Urinary bladder (tissue), 4 donors: ENCODE measurements at places on chromosomes 6 and 20. TPM values are rescaled to one million over a fixed set of nuclear protein-coding genes. Genes with fewer than 3 reads are reported as not detected.

The HLA-E gene
- total RNA-seq: 141 TPM

The HMGCLL1 gene
- total RNA-seq: 14.6 TPM

The SIGLEC1 gene
- total RNA-seq: 3.2 TPM

The GSTA2 gene
- total RNA-seq: not detected

The WFDC12 gene
- not detected for total RNA-seq

The PAX1 gene
- not detected for total RNA-seq

The SLC4A11 gene
- 0.37 TPM for total RNA-seq

The EBF4 gene
- total RNA-seq: 9.3 TPM

The TFAP2B gene
- 0.48 TPM for total RNA-seq

GRCh38 chr20:6665161-6665560 lies 102.3 kb upstream of the BMP2 start:
- DNase-seq: no peak

GRCh38 chr6:22929311-22929985 lies 360.1 kb downstream of the HDGFL1 start:
- DNase-seq: no peak

DNA sequence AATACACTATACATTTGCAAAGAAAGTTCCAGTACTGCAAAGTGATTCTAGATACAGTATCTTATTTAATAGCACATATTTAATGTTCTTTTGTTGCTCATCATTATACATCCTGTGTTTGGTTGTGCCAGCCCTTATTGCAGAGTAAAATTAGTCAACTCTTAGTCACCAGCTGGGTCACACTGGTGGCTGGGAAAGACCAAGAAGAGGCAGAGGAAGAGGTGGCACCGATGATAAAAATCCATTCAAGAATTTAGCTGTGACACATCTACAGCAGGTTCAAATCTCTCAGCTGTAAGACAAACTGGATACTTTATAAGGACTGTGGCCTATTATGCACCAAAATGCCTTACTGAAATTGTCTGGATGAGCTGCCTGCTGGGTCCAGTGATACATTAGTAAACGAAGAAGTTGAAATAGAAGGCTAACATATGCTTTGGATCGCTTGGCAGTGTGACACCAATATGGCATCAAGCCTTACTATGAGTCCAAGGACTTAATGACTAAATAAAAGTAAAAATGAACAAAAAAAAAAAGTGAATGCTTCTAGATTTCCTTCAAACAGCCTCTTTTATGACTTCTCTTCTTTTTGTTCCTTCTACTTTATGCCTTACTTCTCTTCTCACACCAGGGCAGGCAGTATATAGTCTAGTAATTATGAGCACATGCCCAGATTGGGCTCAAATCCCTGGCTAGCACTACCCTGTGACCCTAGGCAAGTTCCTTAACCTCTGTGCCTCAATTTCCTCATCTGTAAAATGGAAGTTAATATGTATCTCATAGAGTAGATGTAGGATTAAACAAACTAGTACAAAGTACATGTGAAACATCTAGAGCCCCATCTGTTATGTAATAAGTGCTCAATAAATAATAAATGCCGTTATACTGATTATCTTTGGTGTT lies 29.4 kb upstream of the RNF8 start:
- no peak for DNase-seq

DNA sequence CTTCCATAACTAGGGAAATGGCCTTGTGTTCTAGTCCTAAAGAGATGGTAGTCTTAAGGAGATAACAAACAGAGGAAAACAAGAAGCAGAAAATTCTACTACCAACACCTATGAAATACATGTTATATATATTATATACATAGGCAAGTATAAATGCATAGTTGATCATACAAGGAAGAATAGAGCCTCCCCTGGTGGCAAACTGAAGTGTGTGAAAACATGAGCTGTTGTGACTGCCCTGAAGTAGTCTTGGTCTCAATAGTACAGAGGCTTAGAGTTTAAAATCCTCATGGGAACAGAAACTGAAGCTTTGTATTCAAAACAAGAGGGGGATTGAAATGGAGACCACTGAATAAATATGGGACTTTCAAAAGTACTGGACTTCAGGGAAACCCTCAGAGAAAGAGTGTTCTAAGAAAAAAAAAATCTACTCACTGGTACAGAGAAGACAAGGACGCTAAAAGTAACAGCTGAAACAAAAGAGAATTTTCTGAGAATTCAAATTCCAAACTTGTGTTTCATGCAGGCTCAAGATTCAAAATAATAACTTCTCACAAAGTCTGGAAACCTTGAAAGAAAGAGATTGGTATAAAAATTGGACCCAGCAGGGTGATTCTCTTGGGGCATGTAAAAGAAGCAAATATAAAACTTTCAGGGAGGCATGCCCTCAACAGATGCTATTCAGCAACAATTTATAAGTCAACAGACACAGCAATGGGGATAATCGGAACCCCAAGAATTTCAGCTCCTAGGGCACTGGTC lies 59.7 kb upstream of the SAMD3 start:
- no peak for DNase-seq

GRCh38 chr6:161265975-161266374 lies 7.9 kb downstream of the AGPAT4 start:
- DNase-seq: no peak

- no peak for DNase-seq
Measured at GRCh38 chr6:25329161-25329817, 50.1 kb downstream of the CARMIL1 start.

GRCh38 chr20:22805219-22805618 lies 220.8 kb upstream of the FOXA2 start:
- DNase-seq: no peak

- no peak for DNase-seq
Measured at GRCh38 chr6:109925075-109925474, 53.0 kb upstream of the GPR6 start.

DNA sequence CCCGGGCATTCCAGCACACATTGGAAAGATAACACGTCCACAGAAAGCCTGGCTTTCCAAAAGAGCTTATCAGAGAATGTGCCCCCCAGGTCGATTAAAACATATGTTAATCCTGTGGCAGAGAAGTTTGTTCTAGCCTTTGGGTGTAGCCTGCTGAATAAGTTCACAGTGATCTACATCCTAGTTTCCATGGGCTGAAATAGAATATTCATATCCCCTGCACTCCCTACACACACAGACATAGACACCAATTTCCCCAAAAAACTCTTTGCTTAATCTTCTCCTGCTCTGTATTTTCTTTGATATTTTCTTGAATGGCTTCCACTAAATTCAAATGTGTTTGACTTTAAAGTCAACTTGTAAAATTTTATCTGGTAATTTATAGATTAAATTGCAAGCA lies 1.6 kb downstream of the LPA start:
- DNase-seq: no peak

DNA sequence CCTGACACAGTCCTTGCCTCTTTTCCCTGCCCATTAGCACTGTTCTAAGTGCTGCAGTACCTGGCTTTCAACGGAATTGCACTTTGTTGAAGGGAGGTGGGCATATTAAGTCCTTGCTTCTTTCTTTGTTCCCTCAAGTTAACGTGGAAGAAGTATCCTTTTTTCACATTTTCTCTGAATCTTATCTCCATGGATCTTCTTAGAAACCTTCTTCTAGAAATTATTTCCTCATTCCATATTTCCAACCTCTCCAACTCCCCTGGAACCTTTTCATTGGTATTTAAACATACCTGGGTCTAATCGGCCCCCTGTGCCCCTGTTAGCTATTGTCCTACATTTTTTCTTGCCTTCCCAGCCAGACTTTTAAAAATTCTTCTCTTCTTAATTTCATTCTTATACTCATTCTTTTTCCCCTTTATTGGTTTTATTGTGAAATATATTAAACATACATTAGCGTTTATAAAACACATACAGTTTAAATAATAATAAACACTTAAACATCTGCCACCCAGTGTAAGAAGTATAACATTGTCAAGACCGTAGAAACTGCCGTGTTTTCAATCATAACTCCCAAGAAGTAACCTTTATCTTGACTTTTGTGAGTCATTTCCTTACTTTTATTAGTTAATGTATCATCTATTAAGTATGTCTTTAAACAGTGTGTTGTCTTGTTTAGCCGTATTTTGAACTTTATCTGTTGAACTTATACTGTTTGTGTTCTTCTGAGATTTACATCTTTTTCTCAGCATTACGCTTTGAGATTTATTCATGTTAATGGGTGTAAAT lies 118.2 kb downstream of the CDKAL1 start:
- DNase-seq: no peak

- DNase-seq: no peak
Measured at GRCh38 chr6:106556368-106556960, 72.8 kb downstream of the RTN4IP1 start.

DNA sequence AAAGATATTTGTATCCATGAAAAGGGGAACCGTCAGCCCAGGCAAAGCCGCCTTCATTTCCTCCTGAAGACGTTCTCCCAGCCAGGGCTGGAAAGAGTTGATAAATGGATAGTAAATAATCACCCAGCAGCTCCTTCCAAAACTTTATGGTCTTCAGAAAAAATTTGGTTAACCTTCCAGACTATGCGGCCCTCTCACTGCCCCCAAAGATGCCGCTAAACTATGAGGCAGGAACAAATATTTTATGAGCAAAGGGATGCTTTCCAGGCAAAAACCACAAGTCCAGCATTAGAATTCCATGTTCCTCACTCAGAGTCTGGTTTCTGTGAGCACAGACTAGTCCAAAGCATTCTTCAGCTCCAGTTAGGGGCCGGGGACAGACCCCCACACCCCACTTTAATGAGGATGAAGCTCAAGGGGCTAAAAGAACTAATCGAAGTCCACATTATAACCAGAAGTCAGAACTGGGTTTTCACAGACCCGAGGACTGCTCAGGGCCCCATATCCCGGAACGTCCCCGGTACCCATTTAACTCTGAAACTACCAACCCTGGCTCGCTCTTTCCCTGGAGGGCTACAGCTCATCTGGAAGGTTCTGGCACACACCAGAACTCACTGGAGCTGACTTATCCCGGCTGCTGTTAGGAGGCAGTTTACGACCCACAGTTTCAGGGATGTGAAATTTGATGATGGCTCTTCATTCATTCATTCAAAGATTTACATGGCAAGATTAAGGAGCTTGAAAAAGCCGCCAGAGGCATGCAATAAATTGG lies 29.4 kb downstream of the BMP7 start:
- no peak for DNase-seq

DNA sequence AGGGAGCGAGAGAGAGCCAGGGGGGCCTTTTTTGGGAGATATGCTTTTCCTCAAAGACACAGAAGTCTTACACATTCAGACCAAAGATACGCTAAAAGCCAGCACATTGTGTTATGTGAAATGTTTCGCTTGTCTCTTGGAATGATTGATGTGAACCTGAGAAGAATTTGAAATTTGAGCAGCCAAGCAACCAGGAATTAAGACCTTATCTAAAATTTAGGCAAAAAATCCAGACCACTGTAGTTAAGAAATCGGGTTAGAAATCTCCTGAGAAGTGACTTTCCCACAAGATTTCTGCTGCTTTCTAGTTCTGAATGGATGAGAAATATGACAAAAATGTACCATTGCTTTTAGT lies 223.2 kb upstream of the GMDS start:
- no peak for DNase-seq

DNA sequence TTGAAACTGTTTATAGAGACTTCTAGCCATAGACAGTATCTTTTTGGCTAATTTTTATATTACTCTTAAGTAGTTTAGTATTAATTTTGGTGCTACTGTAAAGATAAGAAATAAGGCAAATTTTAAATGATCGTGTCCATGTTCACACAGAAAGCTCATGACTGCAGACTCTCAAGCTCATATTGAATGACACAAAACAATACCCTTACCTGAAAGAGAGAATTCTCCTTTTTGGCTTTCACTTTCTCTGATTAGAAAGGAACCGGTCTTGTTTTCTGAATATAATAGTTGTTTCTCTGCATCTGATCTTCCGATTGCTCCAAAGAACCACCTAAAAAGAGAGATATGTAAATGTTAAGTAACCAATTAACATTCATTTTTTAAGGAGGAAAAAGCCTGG lies 57.0 kb downstream of the FRK start:
- no peak for DNase-seq

GRCh38 chr6:158654498-158654897 lies 4.6 kb downstream of the SYTL3 start:
- DNase-seq: no peak

GRCh38 chr6:111752476-111752875 lies 120.8 kb downstream of the FYN start:
- DNase-seq: no peak

DNA sequence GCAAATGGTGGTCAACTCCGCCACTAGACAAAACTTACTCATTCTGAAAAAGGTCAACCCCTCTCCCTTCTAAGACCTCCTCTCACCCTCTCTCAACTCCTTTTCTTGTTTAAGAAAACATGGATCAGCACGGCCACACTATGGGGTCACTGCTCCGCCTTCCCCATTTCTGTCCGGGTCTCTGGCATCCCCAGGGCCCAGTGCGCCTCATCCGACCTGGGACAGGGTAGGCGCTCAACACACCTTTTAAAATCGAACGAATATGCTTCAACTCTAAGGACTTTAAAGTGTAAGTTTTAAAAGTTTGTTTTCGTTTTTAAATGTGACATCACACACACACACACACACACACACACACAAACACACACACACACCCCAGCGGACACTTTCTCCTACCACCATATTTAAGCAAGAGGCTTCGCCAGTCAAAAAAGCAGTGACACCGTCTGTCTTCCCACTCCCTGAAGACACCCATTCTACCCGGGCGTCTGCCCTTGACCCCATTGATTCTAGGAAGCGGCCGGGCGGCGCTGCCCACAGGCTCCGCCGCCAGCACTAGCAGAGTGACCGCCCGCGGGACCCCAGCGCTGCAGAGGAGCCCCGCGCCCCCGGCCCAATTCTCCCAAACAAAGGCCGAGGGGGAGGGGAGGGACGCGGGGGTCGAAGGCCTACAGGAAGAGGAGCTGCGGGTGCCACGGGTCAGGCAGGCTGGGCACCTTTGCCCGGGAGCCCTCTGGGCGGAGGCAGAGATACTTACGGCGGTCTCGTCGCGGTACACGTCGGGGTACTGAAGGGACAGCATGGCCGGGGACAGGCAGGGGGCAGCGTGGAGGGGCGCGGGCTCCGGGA lies 568 bp downstream of the PREP start:
- no peak for DNase-seq

DNA sequence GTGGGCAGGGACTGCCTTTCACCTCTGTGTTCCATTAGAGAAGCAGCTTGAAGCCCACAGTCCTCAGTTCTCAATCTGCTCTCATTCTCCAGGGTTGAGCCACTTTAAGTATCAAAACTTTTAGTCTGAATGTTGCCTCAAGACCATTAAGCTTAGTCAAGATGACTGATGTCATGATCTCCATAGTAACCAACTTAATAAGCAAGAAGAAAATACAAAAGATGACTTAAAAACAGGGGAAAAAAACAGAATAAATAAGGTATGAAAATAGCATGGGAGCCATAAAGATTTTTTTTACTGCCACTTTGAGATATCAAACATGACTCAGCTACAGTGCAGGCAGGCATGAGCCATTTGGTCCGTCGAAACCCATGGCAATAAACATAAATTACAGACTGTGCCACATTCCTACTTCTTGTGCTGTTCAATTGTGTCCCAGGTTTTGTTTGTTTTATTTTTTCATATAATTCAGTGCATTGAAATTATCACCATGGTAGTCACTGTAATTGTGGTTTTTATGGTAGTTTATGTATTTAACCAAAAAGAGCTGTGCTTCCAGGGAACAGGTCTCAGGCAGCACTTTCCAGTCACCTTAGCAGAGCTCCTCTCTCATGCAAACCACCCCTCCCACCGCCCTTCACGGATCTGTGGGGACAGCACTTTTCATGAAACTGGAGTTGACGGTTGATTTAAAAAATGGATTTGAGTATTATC lies 156.5 kb upstream of the INSM1 start:
- no peak for DNase-seq

- DNase-seq: no peak
Measured at GRCh38 chr6:3296078-3296477, 37.3 kb downstream of the PSMG4 start.

GRCh38 chr6:142845143-142845571 lies 99.8 kb downstream of the HIVEP2 start:
- no peak for DNase-seq
